Heart right ventricle (tissue), 16 donors: ENCODE measurements at places on chromosomes 11 and 22. TPM values are rescaled to one million over a fixed set of nuclear protein-coding genes. Genes with fewer than 3 reads are reported as not detected.

The PELI3 gene
- 7.2 TPM for polyA plus RNA-seq

The TREH gene
- polyA plus RNA-seq, result 0.83 TPM

The RIC3 gene
- 4.7 TPM for polyA plus RNA-seq

GRCh38 chr22:47110817-47111443 lies 348.5 kb downstream of the TBC1D22A start:
- DNase-seq, result no peak

DNA sequence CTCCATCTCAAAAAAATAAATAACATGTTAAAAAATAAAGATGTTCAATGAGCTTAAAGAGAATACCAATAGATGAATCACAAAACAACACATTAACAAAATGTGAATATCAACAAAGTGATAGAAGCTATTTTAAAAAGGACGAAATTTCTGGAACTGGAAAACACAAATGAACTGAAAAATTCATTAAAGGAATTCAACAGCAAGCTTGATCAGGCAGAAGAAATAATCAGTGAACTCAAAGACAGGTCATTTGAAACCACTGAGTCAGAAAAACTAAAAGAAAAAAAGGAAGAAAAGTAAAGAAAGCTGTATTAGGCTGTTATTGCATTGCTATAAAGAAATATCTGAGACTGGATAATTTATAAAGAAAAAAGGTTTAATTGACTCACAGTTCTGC lies 7.0 kb upstream of the MTMR2 start:
- no peak for DNase-seq

GRCh38 chr11:101807531-101807930 lies 107.3 kb upstream of the CEP126 start:
- no peak for DNase-seq

- no peak for DNase-seq
Measured at GRCh38 chr11:125957618-125958332, 11.9 kb downstream of the VSIG10L2 start.

DNA sequence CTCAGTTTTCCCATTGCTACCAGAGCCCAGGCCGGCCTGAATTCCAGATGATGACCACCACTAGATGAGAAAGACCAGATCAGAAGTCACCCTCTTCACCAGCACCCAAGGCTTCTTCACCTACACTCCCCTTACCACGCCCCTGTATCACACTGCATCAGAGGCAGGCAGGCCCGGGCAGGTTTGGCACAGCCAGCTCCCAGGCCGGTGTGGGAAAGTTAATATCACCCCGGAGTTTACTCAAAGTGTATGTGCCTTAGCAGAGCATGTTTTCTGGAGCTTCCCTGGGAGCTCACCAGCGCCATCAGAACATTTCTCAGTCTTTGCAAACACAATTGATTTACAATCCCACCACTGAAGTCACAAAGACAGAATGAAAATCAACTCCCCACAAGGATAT lies 47.5 kb upstream of the POU2AF1 start:
- no peak for DNase-seq

GRCh38 chr11:23502826-23503225 lies 642.6 kb upstream of the CCDC179 start:
- no peak for DNase-seq

DNA sequence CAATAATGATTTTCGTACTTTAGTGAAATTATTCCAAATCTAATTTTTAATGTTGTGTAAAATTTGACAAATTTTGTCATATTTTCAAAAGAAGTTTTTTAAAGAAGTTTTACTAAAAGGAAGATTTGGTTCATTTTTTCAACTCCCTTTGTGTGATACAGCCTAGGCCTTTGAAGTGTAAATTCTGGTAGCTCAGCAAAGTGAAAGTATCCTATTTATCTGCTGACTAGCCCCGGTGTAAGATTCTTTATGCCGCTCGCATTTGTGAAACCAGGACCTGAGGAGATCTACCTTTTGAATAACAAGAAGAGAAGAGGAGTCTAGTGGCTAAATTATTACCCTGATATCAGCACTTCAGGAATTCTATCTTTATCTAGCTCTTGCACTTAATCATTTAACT lies 177.4 kb downstream of the JRKL start:
- DNase-seq, result no peak

The GGTLC2 gene
- not detected for polyA plus RNA-seq

The MN1 gene
- 3.4 TPM for polyA plus RNA-seq

GRCh38 chr11:70002433-70002832 lies 75.7 kb upstream of the ANO1 start:
- DNase-seq, result no peak

DNA sequence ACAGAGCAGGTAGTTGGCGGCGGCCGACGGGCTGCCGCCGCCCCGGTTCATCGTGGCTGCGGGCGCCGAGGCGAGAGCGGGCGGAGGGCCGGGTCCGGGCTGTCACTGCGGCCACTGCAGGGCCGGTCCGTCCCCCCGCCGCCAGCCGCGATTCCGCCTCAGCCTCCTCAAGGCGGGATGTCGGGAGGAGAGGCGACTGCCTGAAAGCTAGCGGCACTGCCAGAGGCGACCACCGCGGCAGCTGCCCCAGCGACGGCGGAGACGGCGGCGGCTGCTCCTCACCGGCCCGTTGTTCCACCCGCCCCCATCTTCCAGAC lies 234 bp downstream of the SESN3 start:
- DNase-seq, result no peak
